ENCODE measurements at places on chromosomes 5 and 9.

DNA sequence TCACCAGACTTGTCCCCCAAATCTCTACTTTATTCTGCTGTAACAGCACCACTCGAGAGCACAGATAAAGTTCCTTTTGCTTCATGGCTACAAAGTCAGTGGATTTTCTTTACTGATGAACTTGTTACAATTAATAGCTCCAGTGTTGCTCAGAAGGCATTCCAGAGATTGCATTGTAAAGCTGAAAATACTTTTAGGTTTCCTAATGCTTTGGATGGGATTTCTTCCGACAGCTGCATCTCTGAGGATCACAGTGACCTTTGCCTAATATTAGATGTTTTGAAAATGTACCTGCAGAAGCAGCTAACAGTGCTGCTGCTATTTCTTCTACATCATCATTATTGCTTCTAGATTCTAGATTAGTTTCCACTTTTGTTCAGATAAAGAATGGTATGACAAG is 58.8 kb upstream of the TMEM171 start:
- no peak for DNase-seq

DNA sequence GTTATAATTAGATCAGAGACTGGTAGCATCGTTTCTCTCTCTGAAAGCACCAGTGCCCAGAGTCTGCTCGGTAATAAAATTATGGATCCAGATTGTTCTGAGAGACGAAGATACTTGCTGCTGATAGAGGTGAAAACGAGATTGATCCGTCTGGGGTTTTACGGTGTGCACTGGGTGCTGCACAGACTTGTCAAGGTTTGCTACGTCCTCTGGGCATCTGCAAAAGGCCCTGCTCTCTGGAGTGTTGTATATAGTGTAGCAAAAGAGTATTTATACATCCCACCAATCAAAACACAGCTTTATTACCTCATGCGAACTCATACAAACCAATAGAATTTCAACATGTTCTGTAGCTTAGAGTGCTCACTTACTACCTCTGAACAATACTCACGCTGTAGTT is 219.3 kb downstream of the PBX3 start:
- no peak for DNase-seq

DNA sequence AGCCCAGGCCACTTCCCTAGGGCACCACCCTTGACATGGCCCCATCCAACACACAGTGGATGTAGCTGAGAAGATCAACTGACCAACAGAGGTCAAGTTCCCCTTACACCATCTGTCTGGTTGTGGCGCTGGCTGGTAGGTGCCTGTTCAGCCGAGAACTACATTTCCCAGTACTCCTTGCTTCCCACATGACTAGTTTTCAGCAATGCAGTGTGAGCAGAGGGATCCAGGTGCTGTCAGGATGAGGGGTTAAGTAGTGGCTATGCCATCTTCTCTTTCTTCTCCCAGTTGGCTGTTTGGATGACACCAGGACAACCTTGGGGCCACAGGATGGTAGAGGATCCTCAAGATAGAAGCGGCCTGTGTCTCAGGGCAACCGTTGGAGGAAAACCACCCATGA is 48.6 kb upstream of the SH3PXD2B start:
- no peak for DNase-seq

GRCh38 chr5:77642738-77643653 is 4.5 kb upstream of the OTP start:
- no peak for DNase-seq

- peak; percentile 53 for DNase-seq
Measured at GRCh38 chr9:4762108-4762885, 21.3 kb upstream of the AK3 start.

- no peak for DNase-seq
Measured at GRCh38 chr9:96209407-96210271, 92.3 kb downstream of the HSD17B3 start.

GRCh38 chr5:105922574-105922973 is 1748.2 kb downstream of the EFNA5 start:
- no peak for DNase-seq

DNA sequence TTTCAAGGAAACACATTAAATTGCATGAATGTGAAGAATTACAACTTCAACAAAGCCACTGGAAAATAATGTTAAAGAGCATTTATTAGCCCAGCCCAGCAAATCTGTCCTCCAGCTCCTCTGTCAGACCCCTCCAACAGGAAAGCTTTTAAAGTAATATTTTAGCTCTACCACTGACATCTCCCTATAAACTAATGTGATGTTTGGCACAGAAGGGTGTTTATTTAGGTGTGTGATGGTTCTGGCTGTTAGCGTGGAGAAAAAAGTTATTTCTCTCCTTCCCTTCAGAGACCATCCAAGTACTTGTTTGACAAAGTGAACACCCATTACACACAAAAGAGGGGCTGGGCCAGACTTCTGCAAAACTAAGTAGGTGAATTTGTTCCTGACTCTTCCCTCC is 111.9 kb upstream of the TARS1 start:
- DNase-seq: no peak

GRCh38 chr5:3230254-3230653 is 365.4 kb upstream of the IRX1 start:
- no peak for DNase-seq

DNA sequence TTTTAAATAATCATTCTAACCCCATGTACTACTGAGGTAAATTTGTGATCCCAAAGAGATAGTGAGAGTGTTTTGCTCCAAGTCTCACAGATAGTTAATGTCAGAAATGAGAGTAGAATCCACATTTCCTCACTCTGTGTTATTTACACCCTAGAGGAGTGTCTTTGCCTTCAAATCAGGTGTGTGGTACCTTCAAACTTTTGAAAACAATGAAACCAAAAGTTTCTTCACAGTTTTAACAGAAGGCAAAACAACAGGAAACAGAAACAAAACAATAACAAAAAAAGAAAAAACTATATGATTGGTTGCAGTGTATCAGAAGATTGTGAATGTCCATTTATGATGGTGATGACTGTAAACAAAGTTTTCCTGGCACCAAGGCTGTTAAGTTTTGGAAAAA is 85.9 kb downstream of the ERBIN start:
- DNase-seq: no peak

- no peak for DNase-seq
Measured at GRCh38 chr9:114893221-114894010, 37.0 kb downstream of the TNFSF8 start.

- DNase-seq: no peak
Measured at GRCh38 chr5:91849069-91849468, 466.0 kb upstream of the ARRDC3 start.

DNA sequence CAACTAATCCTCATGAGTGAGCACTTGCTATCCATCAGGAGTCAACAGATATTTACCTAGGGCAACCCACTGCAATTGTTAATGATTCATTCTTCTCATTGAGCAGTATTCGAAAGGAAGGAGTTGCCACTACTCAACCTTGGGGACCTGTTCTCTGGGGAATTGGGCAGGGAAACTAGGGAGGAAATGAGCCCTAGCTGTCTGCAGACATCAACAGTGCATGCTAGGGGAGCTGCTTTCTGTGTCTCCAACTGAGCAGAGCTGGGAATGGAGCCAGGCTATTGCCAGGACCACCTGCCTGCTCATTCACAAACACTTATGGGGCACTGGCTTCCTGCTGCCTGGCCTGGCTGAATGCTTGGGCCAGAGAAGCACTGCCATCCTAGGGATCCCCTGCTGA is 183.4 kb downstream of the TMEM38B start:
- DNase-seq: peak; percentile 7

DNA sequence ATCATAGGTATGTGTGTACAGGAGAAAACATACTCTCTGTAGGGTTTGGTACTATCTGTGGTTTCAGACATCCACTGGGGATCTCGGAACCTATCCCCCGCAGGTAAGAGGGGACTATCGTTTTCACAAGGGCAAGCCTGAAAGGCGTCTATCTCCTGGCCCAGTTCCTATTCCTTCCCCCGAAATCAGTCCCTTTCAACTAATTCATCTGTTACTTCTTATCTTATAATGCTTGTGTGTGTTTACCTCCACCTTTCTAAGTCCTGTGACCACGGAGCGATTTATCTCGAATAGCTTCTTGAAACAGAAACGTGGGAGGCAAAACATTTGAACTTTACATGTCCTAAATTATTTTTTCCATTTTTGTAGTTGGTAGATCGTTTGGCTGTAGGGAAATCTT is 11.4 kb downstream of the ABO start:
- no peak for DNase-seq

- no peak for DNase-seq
Measured at GRCh38 chr9:36665921-36666431, 93.3 kb downstream of the MELK start.

DNA sequence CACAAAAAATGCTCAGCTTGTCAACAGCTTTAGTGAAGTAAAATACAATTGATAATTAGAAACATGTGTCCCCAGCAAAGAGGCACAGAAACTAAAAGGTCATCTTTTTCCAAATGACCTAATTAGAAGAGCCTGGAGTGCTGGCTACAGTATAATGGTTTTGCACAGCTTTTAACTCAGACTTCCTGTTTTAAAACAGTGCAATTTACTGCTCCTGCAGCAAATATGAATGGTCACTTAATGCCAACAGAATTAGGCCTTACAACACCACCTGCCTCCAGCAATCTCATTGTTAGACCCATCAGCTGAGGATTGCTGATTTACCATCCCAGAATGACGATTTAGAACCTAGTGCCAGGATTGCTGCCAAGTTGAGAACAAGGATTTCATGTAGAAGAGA is 239.3 kb downstream of the CETN3 start:
- DNase-seq: no peak

- no peak for DNase-seq
Measured at GRCh38 chr5:169837686-169838085, 142.6 kb downstream of the INSYN2B start.

GRCh38 chr5:24045046-24045445 is 537.6 kb downstream of the PRDM9 start:
- no peak for DNase-seq
